ENCODE measurements at places on chromosomes 3 and 15.

DNA sequence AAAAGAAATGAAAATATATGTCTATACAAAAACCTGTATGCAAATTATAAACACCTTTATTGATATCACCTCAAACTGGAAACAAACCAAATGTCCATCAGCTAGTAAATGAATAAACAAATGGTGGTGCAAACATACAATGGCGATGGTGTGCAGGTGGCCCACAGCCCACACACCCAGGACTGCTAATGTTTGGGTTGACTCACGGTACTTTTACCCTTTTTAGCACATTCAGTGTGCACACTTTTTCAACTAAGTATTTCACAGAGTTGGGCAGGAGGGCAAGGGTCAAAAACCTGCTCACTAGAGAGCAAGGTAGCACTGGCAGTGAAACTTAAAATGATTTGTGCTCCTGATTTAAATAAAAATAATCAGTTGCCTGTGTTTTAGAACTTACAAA, 123.1 kb upstream of the BHLHE40 start:
- DNase-seq = no peak

DNA sequence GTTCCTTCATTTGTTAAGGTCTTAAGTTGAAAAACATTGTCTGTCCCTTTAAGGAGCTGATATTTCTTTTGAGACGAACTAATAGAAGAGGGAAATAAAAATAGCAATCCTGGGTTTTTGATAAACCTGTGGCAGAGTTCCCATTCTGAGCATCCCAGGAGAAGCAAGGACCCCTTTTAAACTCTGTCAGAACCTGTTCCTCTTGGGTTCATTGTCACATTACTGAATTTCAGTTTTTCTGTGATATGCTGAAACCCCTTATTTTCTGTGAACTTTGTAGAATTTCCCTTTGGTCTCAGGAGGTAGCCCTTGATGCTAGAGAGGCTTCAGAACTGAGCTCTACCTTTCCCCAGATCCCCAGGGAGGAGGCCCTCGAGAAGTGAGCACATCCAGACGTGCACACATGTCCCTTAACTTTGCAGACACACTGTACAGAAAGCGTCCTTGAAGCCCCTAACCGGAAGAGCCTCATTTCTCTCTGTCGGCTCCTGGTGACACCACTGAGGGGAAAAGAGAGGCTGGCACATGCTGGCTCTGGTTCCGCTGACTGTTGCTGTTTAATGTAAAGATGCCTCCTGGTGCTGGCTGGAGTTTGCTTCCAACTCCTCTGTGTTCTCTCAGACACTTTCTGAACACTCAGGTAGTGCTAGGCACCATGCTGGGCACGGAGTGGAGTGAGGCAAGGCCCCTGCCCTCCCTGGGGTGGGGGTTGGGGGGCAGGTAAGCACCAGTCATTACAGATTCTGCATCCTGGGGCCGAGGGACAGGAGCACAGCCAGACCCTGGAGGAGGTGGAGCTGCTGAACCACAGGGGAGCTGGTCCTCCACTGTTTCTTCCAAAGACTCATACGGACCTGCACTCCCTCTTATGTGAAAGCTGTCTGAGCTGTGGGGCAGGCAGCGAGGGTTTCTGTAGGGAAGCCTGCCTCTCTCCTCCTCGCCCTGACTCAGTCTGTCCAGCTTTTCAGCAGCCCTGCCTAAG, 77.5 kb downstream of the CHDH start:
- DNase-seq = no peak

GRCh38 chr15:50275908-50276307, 10.4 kb upstream of the HDC start:
- no peak for DNase-seq

GRCh38 chr15:95556866-95557225, 773.7 kb upstream of the NR2F2 start:
- DNase-seq = no peak

DNA sequence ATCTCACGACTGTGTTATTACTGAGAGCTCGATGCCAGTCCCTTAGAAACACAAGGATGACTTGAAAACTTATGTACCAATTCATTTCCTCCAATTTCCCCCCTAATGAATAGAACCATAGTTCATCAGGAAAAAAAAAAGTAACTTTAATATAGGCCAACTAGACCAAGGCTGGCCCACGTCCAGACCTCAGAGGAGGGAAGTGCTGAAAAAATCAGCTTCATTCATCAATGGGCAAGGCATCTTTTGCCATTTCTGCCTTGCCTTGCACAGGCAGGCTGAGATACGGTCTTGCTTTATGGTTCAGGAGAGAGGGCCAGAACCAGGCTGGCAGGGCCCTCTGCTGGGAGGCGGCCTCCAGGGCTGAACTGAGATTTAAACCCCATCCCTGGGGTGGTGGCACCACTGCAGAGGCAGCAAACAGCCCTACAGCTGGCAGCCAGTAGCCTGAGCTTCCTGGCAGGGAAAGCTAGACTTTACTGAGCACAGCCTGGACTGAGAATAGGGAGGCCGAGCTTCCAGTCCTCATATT, 104.1 kb upstream of the TNFAIP8L3 start:
- DNase-seq = no peak

GRCh38 chr3:128385080-128385832, 81.4 kb downstream of the DNAJB8 start:
- DNase-seq = no peak

GRCh38 chr3:167736264-167736787, 805 bp downstream of the SERPINI1 start:
- DNase-seq = no peak

DNA sequence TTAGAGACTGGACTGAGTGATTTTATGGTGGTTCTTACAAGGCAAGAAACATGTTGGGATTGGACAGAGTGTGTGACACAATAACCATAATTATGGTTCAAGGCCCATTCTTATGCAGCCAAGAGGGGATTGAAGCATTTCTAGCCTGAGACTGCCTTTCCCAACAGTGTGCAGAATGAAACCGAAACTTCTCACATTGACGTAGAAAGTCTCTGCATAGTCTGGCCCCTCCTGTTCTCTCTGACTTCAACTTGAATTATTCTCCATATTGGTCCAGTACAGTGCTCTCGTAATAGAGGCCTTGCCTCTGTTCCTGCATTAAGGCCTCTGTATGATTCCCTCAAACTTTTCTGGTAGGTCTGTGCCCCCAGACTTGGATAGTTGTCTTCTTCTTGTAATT, 138.3 kb downstream of the DIPK2A start:
- no peak for DNase-seq

DNA sequence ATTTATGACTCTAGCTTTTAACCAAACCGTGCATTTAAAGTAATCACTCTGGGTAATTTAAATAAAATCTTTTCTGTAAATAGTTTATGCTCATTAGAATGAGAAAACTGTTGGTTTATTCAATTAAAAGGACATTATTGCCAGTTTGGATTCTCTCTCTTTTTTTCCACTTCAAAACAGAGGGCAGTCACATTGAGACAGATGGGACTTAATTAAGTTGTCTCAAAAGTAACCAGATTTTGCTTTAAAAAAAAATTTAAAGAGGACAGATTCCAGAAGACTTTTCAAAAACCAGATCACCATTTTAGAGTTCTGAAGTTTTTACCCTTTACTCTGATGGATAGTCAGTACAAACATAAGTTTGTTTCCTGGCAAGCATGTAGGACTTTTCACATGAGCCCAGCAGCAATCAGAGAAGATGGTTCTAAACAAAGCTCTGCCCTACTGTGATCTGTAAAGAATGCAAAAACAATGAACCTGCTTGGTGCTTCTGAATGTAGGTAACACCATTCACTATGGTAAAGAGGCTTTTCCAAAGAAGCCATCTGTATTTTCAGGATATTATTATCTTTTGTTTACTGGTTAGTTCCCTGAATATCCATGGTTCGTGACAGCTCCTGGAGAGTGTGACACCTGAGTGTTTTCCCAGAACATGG, 136.2 kb downstream of the LRTM1 start:
- no peak for DNase-seq

DNA sequence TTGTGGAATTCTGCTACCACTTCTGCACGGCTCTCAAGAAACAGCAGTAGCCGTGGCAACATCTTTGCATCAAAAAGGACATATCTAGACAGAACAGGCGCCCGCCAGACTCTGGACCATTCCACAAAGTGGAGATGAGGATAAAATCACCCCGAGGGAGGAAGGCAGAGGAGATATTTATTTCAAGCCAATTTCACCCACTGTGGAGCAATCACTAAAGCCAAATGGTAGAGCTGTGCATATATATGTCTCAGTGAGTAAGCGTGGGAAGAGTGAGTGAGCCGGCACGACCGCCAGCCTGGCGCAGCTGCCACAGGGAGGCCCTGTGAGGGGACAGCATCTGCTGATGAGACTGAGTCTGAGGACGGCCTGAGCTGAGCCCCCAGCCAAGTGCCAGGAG, 111.3 kb downstream of the MEGF11 start:
- DNase-seq = no peak

DNA sequence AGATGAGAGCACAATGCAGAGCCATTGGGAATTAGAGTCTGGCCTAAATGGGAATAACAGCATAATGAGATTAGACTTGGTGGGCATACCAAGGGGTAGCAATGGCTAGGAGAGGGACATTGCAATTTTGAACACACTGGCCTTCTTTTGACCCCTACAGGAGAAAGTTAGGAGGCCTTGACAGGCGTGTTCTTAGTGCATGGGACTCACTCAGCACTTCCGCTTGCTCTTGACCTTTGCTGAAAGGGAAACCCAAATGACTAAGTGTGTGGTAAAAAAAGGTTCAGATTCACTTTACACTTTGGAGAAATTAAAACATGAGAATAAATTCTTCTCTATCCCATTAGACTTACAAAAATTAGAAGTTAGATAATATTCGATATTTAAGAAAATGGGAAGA, 317.4 kb downstream of the DIPK2A start:
- no peak for DNase-seq

GRCh38 chr3:174891524-174892203, 32.5 kb downstream of the NAALADL2 start:
- DNase-seq = no peak

DNA sequence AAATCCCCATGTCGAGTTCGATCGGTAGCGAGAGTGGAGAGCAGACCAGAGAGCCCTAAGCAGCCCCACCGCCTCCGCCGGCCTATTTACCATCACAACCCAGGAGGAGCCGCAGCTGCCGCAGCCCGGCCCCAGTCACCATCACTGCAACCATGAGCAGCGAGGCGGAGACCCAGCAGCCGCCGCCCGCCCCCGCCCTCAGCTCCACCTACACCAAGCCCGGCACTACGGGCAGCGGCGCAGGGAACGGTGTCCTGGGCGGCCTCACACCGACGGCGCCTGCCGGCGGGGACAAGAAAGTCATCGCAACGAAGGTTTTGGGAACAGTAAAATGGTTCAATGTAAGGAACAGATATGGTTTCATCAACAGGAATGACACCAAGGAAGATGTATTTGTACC, 89.5 kb upstream of the TPM1 start:
- DNase-seq = no peak

GRCh38 chr3:38204599-38205471, 39.5 kb downstream of the OXSR1 start:
- no peak for DNase-seq

GRCh38 chr3:62371720-62372591, 1.4 kb downstream of the FEZF2 start:
- DNase-seq = no peak

DNA sequence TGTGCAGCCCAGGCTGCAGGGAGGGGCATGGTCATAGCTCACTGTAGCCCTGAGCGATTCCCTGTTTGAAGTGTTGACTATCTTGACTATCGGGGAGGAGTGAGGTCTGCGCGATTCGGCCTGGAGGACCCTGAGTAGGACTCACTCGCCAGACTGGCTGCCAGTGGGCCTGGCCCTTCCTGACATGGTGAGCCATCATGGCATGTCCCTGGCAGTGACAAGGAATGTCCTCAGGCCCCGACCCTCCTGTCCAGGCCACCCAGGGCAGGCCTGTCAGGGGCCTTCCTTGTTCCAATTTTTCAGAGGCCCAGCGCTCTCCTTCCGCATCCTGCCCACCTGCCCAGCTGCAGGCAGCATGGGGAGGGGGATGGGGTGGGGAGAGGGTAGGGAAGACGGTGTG, 5.2 kb upstream of the OCA2 start:
- DNase-seq = no peak

GRCh38 chr3:187568171-187568570, 102.0 kb downstream of the SST start:
- no peak for DNase-seq

- DNase-seq = no peak
These were observed 4.2 kb downstream of the PTPRG start for GRCh38 chr3:61565569-61565968.

DNA sequence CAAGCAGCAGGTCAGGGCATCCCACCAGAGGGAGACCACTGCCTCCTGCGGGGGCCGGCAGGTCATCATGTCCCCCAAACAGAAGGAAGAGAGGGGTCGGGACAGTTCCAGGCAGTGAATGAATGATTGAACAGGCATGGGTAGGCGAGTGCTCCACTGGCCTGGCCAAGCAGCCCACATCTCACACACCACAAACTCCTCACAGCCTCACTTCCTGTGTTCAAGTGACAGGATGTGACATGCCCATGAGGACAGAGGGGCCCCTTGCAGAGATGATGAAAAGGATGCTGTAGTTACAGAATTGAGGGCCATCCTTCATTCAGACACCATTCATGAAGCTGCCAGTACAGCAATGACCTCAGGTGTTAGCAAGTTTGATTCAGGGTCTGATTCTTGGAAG, 3.7 kb downstream of the IQSEC1 start:
- DNase-seq = no peak

DNA sequence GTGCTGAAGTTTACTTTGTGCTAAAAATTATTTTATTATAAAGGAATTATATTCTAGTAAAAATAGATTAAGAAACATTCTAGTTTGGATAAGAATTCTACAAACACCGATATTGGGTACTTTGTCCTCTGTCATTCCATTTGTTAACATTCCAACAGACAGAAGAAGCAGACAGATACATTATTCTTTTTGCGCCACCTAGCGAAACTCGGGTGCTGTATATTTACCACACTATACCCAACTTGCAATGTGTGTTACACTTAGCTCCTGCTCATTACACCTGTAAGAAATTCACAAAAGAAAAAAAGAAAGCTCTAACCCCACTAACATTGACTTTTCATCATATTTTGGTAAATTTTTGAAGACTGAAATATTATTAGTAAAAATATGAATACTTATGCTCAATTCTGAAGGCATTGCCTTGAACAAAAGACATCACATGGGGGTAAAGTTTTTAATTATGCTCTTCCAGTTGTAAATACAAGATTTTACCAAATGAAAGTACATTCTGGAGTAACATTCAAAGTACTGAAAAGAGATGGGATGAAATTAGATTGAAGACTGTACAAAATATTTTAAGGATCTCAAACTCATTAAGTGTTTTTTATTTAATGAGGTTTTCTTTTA, 136.5 kb upstream of the MLF1 start:
- DNase-seq = no peak

- DNase-seq = no peak
These were observed 75.9 kb downstream of the FLNB start for GRCh38 chr3:58084166-58084565.

- DNase-seq = no peak
These were observed 88.2 kb downstream of the RPL39L start for GRCh38 chr3:187051066-187051465.

Measured in effector CD8-positive, alpha-beta T cell (primary cell).